ENCODE measurements at places on chromosomes 3 and 15. TPM values are rescaled to one million over a fixed set of nuclear protein-coding genes. Genes with fewer than 3 reads are reported as not detected.

GRCh38 chr3:166634091-166634746, 745.9 kb downstream of the ZBBX start:
- no peak for DNase-seq

DNA sequence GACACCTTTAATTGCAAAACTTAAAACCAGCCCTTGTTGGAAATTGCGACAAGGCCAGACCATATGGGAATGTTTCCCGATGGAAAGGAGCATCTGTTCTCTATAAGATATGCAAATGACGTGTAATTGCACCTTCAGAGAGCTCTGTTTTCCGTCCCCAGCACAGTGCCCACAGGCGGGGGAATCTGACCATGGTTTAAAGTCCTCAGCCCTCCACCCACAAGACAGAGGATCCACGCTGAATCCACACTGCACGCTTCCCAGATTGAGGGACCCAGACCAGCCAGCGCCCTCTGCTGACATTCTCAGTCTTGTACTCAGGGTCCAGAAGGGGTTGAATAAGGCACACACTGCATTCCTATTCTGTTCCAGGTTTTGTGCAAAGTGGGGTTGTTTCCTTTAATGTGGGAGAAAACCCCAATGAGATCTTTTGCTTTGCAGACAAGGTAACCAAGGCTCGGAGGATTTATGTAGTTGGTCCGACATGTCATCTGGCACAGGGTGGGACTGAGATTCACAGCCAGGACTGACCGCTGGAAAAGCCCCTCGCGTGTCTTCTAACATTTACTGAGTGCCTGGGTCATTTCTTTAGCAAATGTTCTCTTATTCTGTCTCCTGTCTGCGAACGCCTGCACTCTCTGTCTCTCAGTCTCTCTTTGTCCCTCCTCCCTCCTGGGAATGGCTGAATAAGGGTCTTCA, 36.8 kb upstream of the KLHL25 start:
- DNase-seq = no peak

DNA sequence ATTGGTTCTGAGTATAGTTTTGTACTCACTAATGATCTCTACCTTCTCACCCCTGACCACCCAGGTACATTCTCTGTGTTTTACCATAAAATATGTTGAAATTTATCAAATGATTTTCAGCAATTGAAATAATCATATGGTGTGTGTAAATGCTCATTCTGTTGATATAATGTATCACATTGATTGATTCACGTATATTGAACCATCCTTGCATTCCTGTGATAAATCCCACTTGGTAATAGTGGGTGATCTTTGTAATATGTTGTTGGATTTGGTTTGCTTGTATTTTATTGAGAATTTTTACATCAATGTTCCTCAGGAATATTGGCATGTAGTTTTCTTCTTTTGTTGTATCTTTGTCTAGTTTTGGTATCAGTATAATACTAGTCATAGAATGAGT, 1497.6 kb downstream of the OTOL1 start:
- no peak for DNase-seq

DNA sequence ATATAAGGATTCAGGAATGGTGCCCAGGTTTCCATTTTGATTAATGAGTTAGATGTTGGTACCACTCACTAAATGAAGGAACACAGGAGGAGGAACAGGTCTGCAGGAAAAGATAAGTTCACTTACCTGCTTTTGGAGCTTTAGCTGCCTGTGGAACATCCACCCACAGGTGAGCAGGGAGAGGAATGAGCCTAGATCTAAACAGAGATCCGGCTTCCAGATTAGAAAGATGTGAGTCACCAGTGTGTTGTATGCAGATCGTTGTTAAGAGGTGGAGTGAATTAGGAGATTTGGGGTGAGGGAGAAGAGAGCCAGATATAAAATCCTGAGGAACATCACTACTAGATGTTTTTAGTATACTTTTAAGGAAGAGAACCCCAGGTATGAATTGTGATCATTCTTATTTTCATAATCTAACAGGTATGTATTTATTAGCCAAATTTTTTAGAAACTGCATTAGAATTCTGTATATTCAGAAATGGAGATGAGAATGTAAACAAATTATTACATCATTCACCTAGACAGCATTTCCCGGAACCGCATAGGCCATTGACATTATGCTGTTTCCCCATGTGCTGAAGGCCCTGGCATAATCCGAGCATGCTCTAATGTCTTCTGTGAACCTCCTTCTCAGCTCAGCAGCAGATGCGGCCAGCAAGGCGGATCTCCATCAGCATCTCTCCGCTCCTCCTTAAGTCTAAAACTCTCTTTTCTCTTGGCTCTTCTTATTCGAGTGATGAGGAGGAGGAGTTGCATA, 118.2 kb downstream of the KLHL25 start:
- no peak for DNase-seq

DNA sequence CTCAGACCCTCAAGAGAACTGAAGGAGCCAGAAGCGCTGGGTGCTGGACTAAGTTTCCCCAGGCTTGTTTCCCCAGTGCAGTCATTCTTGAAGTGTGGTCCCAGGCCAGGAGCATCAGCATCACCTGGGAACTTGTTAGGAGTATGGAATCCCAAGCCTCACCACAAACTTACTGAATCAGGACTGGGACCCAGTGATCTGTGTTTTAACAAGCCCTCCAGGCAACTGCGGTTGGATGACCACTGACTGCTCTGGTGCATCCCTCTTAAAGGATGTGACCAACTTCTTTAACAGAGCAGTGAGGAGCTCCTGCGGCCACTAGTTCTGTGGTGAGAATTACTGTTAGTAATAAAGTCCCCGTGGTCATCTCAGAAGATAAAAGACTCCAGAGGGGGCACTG, 62.4 kb upstream of the DAZL start:
- no peak for DNase-seq

- DNase-seq = no peak
Observed at GRCh38 chr15:57301307-57301706, 75.0 kb upstream of the CGNL1 start.

DNA sequence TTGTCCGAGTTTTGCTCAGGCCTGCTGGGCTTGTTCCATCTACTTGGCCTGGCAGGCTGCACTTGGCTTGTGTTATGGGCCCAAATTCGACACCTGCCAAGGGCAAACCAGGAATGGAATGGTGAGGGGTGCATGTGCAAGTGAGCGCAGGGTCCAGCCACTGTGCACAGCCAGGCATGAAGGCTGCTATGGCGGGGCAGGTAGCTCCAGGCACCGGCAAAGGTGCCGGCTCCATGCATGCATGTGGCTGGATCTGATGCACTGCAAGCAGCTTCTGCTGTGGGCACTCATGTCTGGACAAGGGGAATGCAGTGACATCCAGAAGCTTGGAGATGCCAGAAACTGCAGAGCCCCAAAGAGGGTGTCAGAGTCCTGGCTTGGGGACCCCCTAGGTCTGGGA, 463.0 kb downstream of the EPHA3 start:
- DNase-seq = no peak

DNA sequence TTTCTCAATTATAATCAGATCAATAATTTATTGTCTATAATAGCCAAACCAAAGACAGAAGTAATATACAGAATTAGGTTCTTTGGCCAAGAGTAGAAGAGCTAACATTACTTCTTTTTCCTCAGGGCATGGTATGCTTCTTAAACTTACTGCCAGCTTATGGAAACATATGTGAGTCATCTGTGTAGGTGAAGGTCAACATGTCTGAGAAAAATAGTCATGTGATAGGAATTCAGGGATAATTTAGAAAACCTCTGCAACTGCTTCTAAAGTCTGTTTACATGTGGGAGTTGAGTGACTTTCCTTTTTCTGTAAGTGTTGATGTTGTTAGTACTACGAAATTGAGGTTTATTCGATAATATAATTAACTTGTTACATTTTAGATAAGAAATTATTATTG, 19.2 kb upstream of the MAP6D1 start:
- no peak for DNase-seq

DNA sequence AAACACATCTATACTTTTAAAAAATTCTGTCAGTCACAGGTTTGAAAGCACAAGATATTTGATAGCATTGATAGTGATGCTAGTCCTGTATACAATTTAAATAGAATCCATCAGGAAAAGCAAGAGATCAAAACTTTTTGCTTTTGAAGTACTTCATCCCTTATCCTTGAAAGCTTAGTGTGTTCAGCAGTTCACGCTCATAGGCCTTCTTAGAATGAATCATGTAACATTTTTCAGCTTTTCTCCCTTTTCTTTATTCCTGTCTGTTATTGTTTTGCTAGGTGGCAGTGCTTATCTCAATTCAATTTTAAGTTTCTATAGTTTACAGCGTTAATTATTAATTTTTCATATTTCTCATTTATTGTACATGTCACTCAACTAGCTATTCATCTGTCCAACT, 69.1 kb downstream of the FGF7 start:
- no peak for DNase-seq

DNA sequence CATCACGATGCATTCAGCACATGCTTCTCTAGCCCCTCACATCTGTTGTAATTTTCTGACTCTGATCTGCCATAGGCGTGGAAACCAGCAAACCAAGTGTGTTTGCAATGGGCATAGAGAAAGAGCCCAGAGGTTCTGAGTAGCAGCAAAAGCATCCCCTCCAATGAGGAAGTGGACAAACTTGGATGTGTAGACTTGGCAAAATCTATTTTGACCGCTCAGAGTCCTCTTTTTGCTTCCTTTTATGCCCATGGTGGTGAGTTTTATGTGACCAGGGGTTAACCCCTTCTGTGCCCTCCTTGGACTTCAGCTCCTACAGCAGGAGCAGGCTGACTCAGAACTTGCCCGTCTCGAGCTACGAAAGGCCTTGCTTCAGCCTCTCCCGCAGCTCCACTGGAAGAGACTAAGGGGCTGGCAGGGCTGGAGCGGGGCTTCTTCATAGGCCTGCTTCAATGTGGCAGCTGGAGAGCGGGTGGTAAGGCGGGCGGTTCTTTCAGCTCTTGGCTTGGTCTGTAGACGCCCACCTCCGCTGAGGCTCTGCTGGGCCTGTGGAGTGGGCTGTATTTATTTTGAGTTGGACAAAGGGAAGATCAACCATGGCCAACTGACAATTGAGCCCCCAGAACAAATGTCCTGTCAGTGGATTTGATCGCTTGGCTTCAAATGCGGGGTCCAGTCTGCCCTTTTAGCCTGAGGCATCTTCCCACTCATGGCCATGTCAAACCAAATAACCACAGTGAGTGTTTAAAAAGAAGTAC, 6.5 kb upstream of the ETV5 start:
- DNase-seq = no peak

GOLGA8G gene
- not detected for total RNA-seq

SPPL2A gene
- total RNA-seq = 63.1 TPM

ROPN1 gene
- total RNA-seq = not detected

PRKAR2A gene
- total RNA-seq = 38.2 TPM

ROBO2 gene
- 1.5 TPM for total RNA-seq

SI gene
- total RNA-seq = not detected

Data from GM12878 (cell line).